Right cardiac atrium (tissue), 5 donors: ENCODE measurements at places on chromosomes 16 and 17.
A peak's percentile ranks its signal among the peaks of the same experiment; 100 is the strongest.

- no peak for DNase-seq
Measured at GRCh38 chr17:74282587-74283370, 8.7 kb downstream of the DNAI2 start.

GRCh38 chr17:44353672-44354331 lies 8.7 kb downstream of the GRN start:
- DNase-seq, result peak; percentile 82

- peak; percentile 92 for DNase-seq
Measured at GRCh38 chr16:566475-567372, at the start of gene NHLRC4. NHLRC4 (plus strand) TSS chr16:567005; CDS start chr16:568048, 1,043 bp downstream.

GRCh38 chr16:75818491-75818890 lies 92.2 kb upstream of the CPHXL start:
- no peak for DNase-seq

GRCh38 chr16:31502981-31503380 lies 5.2 kb downstream of the RUSF1 start:
- no peak for DNase-seq

GRCh38 chr17:66614469-66614868 lies 220.4 kb upstream of the CACNG5 start:
- DNase-seq, result no peak

DNA sequence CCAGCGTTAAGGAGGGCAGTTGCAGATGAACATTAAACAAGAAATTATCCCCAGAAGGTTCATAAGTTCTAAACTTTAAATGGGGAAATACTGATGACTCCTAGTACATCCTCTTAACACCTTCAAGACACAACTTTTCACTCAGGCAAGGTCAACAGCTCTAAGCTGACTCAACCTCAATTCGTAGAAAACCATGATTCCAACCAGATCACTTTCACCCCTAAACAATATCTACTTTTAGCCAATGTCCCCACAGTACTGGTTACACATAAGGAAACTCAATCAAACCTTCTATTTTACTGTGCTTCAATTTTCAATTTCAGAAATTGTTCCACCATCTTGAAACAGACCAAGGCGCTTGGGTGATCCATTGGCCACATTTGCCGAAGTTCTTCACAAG lies 2.3 kb downstream of the CDYL2 start:
- no peak for DNase-seq

GRCh38 chr16:87274794-87275193 lies 42.4 kb downstream of the C16orf95 start:
- no peak for DNase-seq

DNA sequence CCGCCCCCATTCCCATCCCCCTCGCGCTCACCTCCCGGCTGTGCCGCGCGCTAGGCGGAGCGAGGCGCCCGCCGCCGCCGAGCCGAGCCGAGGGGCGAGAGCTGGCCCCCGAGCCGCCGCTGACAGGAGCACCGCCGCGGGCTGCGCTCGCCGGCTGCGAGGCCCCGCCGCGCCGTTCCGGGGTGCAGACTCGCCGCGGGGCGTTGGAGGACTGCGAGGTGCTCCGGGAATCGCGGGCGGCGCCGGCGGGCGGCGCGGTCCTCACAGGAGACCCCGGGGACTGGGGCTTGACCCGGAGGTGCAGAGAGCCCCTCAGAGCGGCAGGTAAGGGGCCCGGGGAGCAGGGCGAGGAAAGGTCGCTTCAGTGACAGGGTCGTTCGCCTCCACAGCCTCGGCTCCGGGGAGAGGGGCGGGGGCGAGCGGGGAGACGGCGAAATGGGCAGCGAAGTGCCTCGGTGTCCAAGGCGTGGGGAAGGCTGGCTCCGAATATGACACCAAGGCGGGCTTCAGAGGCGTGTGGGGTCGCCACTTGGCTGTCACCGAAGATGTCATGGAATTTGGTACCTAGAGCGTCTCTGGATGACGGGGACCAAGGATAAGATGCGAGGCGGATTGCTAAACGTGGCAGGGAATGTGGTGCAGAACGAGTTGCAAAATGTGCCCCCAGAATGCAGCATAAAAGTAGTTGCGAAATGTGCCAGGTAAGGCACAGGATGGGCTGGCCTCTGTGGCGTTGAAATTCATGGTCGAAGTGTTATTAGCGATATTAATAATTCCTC lies 580 bp downstream of the TANC2 start:
- DNase-seq, result peak; percentile 84

DNA sequence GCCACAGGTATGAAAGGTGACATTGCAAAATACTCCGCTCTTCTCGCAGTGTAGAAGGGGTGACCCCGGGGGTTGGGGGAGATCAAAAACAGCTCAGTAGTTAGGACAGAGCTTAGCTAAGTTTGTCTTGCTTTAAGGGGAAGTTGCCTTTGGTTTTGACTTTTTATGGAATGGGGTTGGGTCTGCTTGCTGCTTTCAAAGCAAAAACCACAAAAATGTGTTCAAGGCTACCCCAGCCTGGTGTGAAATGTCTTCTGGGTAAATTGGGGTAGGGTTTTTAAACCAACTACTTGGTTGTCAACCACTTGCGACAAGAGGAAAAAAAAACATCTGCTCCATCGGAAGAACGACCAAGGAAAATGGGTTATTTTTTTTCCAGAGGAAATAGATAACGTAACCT lies 6.2 kb downstream of the FUS start:
- no peak for DNase-seq

DNA sequence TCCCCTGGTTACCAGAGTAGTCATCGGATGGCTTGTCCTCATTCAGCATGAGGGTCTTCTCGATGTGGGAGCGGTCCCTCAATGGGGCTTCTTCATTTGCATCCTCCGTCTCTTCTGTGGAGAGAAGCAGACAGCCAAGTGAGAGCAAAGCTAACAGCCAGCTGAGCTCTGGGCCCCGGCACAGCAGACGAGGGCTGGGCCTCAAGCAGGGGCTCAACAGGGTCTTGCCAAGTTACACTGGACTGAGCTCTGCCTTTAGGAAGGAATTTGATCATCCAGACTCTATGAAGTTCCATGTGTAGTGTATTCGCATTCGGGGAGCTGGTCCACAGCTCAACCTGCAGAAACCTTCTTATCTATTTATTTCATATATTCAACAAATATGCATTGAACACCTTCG lies 37.4 kb downstream of the SRL start:
- DNase-seq, result no peak

DNA sequence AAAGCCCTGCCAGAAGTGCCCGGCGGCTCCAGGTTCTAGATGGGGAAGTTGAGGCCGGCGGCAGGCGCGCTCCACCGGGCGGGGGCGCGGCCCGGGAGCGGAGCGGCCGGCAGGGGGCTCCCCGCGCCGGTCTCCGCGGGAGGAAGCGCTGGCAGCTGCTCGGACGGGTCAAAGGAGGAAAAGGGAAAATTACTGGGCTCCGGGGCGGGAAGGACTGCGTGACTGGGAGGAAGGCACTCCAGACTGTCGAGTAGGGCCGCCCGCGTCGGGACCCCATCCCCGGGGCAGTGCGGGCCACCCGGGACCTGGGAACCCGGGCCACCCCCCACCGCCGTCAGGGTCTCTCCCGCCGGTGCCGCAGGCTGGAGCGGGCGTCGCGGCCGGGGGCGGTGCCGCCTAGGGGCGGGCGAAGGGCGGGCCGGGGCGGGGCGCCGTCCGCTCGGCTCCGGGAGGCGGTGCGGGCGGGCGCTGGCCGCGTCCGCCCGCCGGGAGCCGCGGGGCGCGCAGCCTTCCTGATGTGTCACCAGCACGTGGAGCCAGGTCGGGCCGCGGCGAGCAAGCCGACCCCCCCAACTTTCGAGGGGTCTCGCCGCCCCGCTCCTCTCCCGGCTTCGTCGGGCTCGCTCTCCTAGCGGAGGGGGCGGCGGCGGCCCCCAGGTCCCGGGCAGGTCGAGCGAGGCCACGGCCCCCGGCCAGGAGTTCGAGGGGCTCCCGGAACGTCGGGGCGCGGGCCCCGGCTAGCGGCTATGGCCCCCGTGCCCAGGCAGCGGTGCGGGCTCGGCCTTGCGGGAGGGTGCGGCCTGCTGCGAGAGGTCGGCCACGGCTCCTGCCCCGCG lies 167.5 kb downstream of the RAB11FIP4 start:
- DNase-seq, result peak; percentile 91

DNA sequence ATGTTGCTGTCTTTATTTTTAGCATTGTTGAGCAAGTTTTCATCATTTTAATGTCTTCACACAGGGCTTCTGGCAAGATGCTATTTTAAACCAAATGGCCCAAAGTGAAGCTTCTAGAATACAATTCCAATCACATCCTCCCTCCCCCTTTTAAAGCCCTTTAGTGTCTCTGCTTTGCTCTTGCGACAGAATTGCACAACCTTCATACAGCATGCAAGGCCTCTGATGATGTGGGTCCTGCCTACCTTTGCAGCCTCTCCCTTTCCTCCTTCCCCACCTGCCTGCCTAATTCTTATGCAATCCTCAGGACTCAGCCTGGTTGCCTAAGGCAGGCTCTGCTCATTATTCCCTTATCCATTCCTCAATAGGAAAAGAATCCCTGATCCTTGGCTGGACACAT lies 381.7 kb downstream of the SLC39A11 start:
- DNase-seq, result no peak

GRCh38 chr17:31733326-31733725 lies 125.7 kb downstream of the COPRS start:
- DNase-seq, result no peak

DNA sequence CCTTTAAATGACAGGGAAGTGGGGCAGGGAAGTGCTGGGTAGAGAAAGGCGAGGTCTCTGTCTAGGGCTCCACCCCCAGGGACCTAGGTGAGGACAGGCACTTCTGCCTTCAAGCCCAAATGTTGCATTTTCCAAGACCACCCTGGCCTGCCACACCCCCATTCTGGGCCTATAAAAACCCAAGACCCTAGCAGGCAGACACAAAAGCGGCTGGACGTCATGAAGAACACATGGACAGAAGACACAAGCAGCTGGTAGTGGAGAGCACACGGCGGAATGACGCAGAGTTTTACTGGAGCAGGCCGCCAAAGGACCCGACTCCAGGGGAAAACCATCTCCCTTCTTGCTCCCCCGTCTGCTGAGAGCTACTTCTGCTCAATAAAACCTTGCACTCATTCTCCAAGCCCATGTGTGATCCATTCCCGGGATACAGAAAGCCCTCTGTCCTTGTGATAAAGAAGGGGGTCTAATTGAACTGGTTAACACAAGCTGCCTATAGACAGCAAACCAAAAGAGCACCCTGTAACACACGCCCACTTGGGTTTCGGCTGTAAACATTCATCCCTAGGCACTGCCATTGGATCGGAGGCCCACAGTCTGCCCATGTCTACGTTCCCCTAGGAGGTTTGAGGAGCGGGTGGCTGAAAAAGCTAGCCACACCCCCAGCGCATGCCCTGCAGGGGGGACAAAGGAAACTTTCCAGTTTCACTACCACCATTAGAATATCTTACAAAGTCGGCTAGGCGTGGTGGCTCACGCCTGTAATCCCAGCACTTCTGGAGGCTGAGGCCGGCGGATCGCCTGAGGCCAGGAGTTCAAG lies 622.2 kb upstream of the SALL1 start:
- no peak for DNase-seq

DNA sequence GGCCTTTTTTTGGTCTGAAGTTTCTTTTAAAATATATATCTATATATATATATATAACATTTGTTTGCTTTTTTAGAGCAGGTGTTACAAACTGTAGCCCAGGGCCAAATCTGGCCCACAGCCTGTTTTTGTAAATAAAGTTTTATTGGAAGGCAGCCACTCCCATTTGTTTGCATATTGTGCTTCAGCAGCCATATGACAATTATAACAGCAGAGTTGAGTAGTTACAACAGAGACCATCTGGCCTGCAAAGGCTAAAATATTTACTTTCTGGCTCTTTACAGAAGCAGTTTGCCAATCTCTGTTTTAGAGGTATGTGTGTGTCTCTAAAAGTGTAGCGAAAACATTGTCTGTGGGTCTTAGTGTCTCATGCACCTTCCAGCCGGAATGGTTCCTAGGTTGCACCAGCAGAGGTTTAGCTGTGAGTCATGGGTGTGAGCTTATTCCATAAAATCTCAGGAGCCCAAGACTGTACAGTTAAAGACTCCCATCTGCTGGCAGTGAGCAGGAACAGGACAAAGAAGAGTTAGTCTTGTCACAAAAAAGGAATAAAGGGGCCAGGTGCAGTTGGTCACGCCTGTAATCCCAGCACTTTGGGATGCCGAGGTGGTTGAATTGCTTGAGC lies 23.8 kb downstream of the LCMT1 start:
- DNase-seq, result no peak

- no peak for DNase-seq
Measured at GRCh38 chr16:10935226-10935915, 6.9 kb downstream of the DEXI start.

DNA sequence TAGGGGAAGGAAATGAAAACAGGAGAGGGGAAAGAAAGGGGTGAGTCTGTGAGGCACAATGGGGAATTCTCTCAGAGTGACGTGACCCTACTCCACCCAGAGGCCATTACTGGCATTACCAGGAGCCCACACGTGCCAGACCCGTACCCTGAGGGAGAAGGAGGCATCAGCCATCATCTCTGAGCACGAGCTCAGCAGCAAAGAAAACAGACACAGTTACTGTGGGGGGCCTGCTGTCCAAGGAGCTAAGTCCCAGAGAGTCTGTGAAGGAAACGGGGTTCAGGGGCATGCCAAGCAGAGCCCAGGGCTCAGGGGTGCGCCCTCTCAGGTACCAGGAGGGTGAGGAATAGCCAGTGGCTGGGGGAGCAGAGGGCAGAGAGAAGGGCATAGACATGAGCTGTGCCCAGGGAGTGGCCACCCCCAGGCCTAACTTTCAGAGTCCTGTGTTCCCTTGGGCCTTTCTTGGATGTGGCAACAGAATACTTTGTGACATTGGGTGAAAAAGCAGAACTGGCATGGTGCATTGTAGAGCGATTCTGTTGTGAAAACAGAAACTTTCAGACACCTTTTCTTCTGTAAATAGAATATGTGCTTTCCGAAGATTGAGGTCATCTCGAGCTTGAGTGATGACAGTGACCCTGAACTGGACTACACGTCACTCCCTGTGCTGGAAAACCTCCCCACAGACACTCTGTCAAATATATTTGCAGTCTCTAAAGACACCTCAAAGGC lies 11.3 kb downstream of the TAF1C start:
- peak; percentile 70 for DNase-seq

GRCh38 chr17:17350491-17351355 lies 47.5 kb downstream of the NT5M start:
- no peak for DNase-seq

DNA sequence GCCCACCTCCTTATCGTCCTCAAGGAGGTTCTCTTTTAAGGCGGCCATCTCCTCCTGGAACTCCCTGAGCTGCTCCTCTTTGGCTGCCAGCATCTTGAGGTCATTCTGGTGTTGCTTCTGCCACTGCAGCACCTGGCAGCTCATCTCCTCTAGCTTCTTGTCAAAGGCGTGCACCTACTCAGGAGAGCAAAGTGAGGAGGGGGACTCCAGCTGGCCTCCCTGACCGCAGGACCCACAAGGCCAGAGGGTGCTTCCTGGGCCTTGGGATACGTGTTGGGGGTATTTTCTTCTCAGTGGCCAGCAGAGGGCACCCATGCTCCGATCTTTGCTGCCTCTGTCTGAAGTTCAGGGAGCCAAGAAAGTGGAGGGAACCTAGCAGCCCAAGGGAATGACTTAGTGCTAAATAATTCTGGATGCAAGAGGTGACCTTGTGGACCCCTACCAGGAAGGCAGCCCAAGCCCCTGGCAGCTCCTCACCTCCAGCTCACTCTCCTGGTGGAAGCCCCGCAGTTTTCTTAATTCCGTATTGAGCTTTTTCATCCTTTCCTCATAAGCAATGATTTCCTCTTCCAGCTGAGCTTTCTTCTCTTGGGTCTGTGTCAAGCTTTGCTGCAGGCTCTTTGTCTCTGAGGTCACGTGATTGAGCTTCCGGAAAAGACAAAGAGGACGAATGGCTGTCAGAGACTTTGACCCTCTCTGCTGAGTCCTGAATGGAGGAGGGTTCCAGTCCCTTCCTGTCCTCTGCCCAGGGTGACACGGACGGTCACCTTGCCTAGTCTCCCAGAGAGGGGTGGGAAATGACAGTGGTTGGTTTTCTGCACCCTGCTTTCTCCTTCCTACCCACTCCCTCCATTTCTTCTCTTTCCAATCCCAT lies 31.4 kb downstream of the DHX38 start:
- DNase-seq, result peak; percentile 85

GRCh38 chr17:17363638-17364337 lies 60.6 kb downstream of the NT5M start:
- peak; percentile 37 for DNase-seq
